ENCODE measurements at places on chromosomes 2 and 18.
A peak's percentile ranks its signal among the peaks of the same experiment; 100 is the strongest.

- DNase-seq, result peak; percentile 32
These were observed 38.1 kb upstream of the TGIF1 start for GRCh38 chr18:3411854-3412268.

DNA sequence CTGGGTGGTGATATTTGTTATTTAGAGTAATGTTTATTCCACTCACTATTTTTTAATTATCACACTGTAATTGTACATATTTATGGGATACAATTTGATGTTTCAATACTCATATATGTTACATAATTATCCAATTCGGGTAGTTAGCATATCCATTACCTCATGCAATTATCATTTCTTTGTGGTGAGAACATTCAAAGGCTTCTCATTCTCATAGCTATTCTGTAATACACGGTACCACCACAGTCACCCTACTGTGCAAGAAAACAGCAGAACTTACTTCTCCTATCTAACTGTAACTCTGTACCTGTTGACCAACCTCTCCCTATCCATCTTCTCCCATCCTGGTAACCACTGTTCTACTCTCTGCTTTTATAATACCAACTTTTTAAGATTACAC is 4.6 kb downstream of the TBC1D8 start:
- no peak for DNase-seq

- no peak for DNase-seq
These were observed 3.8 kb downstream of the LIPG start for GRCh38 chr18:49565612-49566011.

GRCh38 chr2:148719941-148720436 is 75.4 kb downstream of the EPC2 start:
- no peak for DNase-seq

- no peak for DNase-seq
These were observed 11.6 kb upstream of the HNMT start for GRCh38 chr2:137952586-137953129.

DNA sequence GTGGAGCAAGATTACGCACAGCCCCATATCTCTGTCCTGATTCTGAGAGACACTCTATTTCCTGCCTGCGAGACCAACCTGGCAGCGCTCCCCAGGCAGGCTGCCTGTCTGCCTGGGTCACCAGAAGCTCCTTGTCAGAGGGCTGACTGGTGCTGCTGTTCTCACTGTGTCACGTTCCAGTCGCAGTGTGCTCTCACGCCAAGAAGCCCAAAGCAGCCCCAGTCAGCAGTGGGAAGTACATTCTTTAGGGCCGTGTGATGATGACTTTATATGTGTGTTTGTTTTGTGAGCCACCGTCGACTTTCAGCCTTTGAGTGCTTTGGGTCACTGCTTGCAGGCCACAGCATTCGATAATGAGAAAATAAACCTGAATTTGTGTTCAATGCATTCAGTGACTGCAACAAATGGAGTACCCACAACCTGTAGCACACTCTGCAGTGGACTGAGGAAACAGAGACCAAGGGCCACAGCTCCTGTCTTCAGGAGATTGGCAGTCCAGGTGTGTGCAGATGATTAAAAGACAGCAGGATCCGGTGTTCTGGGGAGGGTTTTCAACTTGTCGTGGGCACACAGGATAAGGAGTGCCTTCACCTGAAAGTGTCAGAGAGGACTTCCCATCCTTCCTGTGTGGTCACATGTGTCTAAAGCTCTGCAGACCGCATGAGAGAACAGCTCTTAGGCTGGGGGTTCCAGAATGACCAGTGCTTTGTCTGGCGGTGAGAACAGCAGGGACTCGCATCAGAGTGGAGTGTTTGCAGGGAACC is 4.8 kb downstream of the TNFRSF11A start:
- peak; percentile 4 for DNase-seq

GRCh38 chr18:46622999-46623398 is 34.0 kb downstream of the LOXHD1 start:
- DNase-seq, result no peak

GRCh38 chr2:201978986-201979385 is 54.7 kb upstream of the FZD7 start:
- no peak for DNase-seq

GRCh38 chr18:5574843-5575242 is 31.0 kb upstream of the EPB41L3 start:
- no peak for DNase-seq

- DNase-seq, result no peak
These were observed 10.8 kb downstream of the ECEL1 start for GRCh38 chr2:232476791-232477190.

GRCh38 chr2:101205521-101206479 is 46.9 kb upstream of the CNOT11 start:
- peak; percentile 62 for DNase-seq

Measured in CD4-positive, alpha-beta T cell treated with Interleukin-1 beta for 1 hour (primary cell).